ENCODE measurements at places on chromosomes 5 and 9. TPM values are rescaled to one million over a fixed set of nuclear protein-coding genes. Genes with fewer than 3 reads are reported as not detected.
A peak's percentile ranks its signal among the peaks of the same experiment; 100 is the strongest.

DNA sequence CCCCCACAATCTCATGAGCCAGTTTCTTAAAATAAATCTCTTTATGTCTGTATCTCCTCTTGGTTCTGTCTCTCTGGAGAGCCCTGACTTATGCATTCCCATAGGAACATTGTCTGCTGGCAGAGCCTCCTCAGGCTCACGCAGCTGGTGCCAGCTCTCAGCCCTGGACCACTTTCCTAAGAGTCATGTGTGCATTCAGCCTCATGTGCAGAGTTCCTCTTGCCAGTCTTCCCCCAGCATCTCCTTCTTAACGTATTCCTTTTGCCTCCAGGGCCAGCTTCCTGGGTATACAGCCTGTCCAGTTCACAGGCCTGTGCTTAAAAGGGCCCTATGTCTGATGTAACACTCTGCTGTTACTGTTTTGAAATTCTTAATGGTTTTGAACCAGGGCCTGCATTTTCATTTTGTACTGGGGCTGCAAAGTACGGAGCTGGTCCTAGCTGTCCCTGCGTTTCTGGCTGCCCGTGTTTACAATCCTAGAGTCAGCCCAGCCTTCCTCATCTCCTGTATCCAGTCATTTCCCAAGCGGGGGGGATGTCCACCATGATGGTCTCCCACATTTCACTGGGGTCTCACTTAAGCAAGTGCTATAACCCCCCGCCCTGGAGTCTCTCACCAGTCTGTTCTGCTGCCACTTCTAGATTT, 18.1 kb downstream of the ANKRD33B start:
- DNase-seq = no peak

DNA sequence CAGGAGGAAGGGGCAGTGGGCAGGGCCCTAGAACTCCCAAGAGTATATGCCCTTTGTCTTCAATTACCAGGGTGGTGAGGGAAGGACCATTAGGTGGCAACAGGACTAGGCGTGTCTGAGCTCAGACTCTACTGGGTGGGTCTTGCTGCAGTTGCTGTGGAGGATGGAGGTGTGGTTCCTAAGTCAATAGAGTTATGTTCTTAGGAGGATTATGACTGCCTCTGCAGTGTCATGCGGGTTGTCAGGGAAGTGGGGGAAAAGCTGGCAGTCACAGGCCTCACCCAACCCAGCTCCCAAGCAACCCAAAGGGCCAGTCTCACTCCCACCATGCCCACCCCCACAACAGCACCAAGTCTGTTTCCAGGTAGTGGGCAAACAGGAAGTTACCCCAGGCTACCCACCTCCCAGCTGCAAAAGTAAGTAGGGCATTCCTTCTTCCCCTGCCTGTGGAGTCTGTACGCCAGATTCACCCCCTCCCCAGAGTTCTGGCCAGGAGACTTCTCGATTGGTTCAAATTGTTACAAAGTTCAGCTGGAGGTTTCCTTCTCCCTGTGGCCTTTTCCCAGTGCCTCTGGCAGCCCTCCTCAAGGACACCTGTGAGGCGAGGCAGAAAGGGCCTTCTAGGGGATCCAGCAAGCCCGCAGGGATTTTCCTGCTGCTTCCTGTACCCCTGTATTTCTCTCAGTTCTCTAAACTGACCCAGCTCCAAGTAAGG, 145.3 kb downstream of the HINT1 start:
- no peak for DNase-seq

GRCh38 chr5:181108578-181109165, 22.3 kb downstream of the OR2V1 start:
- no peak for DNase-seq

GRCh38 chr9:87579781-87580541, 82.3 kb downstream of the DAPK1 start:
- DNase-seq = no peak

OBP2B gene
- not detected for polyA plus RNA-seq

GRCh38 chr9:95101326-95101725, 216.2 kb downstream of the FANCC start:
- DNase-seq = no peak

- DNase-seq = no peak
These were observed 21.5 kb upstream of the TGFBI start for GRCh38 chr5:136007271-136007670.

DNA sequence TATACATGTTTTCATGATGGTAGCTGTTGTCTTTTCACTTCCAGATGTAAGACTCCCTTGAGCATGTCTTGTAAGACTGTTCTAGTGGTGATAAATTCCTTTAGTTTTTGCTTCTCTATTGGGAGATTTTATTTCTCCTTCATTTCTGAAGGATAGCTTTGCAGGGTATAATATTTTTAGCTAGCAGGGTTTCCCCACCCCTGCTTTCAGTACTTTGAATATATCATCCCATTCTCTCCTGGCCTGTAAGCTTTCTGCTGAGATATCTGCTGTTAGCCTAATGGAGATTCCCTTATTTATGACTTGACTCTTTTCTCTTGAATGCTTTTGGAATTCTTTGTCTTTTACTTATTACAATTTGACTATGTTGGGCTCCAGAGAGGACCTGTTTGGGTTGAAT, 211.0 kb downstream of the GDNF start:
- no peak for DNase-seq

OTP gene
- polyA plus RNA-seq = not detected

GRCh38 chr9:21434202-21435014, 5.8 kb upstream of the IFNA1 start:
- no peak for DNase-seq

DNA sequence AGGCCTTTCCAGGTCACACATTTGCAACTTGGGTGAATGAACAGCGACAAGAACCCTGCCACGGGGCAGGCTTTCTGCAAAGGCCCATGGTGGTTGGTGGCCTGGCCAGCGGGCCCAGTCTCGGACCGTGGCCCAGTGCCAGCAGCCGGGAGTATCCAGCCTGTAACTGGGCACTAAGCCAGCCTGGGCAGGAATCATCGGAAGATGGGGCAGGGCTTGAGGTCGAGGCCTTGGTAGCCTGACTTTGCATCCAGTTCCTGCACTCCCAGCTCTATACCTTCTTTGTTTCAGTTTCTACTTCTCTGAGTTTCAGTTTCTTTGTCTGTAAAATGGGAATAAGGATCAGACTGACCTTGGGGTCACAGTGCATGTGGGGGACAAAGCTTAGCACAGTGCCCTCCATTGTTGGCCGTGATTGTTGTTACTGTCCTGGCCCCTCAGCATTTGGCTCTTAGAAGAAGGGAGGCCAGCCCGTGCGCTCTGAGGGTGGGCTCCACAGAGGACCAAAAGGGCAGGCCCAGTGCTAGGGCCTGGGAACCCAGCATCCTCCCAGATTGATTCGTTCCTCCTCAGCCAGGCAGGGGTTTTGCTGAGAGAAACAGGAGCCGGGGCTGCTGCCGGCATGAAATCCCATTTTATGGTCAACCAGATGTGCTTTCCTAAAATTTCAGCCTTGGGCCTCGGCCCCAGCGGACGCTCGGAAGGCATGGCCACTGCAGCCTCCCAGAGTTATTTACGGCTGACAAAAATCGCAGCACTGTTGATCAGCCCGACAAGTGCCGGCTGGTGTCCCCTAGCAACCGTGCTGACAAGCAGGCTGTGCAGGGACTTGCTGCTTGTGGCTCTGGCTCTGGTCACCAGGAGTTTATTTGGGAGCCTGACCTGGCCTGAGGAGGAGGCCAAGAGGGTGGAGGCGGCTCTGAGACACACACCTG, 43.6 kb downstream of the JADE2 start:
- DNase-seq = peak; percentile 92

GRCh38 chr5:59264639-59265245, 628.8 kb downstream of the PDE4D start:
- DNase-seq = no peak

NEUROG1 gene
- polyA plus RNA-seq = not detected

DNA sequence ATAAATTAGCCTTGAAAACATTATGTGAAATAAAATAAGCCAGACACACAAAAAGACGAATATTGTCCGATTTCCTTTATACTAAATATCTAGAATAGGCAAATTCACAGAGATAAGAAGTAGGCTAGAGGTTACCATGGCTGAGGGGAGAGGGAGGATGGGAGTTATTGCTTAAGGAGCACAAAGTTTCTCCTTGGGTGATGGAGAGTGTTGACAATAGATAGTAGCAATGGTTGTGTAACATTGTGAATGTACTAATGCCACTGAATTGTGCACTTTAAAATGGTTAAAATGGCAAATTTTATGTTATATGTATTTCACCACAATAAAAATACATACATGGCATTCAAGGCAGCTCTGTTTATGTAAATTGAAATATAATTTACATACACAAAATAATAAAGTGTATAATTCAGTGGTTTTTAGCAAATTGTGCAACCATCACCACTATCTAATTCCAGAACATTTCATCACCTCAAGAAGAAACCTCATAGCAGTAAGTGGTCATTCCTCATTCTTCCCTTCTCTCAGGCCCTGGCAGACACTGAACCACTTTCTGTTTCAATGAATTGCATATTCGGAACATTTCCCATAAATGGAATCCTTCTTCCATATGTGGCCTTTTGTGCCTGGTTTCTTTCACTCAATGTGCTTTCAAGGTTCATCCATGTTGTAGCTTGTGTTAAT, 59.2 kb downstream of the NDST1 start:
- no peak for DNase-seq

PPP2R2B gene
- 3.3 TPM for polyA plus RNA-seq

ARHGEF37 gene
- 10.4 TPM for polyA plus RNA-seq

- DNase-seq = no peak
These were observed 147.4 kb downstream of the PBX3 start for GRCh38 chr9:125894566-125894965.

SCGB3A2 gene
- 0.34 TPM for polyA plus RNA-seq

DNA sequence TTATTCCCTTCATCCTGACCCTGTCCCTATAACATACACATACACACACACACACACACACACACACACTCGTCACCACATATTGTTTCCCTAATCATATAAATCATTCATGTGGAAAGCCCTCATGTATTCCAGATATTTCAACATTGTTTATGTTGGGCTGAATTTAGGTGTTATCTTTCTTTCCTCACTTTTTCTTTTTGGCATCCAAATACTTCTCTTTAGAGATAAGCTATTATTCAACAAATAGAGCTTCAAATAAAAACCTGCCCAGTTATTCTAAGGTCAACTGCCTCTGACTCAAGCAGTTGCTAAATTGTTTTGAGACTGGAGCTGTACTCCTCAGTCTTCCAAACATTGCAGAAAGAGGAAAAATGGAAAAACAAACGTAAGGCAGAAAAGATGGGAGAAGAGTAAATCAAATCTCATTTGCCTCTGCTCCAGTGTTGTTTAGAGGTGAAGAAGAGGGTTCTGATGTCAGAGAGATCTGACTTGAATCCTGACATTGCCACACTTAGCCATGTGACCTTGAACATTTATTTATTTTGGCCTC, 215.7 kb downstream of the GAS1 start:
- no peak for DNase-seq

DNA sequence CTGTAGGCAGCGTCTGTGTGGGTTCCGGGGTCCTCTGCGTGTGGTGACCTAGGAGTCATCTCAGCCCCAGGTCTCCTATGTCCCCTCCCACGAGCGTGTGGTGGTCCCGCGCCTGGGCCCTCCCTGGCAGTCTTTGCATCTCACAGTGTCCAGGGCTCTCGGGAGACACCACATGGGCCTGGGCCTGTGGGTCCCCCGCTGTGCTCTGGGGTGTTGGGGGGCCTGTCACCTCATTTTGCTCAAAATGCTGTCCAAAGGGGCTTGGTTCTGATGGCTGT, 27.1 kb downstream of the CEP72 start:
- DNase-seq = no peak

DNA sequence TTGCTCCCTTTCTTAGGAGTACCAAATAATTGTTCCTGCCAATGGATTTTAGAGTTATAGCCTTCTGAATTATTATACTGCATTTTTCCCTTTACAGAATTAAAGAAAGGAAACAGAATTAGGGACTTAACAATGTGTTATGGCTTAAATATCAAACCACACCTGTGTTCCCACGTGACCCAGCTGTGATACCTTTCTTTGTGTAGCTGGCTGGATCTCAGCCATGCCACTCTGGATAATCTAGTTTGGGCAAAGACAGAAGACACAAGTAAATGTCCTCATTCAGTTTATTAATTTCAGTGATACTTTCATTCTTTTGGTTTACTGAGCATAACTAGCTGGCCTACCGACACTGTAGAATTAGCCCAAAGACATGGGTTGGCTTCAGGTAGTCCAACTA, 417.2 kb upstream of the ADAMTS16 start:
- DNase-seq = no peak

GRCh38 chr9:20872340-20872977, 159.0 kb downstream of the HACD4 start:
- no peak for DNase-seq

DNA sequence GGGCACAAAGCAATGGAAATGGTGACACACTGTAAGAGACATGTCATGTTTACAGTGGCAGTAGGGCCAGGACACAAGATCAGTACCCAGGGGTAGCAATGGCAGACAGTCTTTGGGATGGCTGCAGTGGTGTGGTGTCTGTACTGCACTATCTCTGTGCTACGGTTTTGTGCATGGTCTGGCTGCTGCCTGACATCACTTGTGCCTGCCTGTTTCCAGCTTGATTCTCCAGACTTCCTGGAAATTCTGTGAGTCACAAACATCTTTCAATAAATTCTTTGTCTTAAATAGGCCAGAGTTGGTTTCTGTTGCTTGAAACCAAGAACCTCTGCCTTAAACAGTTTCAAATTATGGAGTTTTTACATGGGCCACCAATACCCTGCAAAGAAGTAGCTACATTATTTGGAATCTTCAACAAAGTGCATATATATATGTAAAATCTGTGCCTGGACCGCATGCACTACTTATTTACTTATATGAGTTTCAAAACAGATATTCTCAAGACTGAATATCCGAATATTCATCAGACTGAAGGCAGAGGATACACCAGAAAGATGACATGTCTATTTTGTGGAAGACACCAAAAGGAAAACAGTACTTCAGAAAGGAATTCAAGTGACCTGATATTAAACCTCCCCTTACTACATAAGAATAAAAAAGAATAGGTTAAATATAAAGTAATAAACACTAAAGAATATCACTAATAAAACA, 188.1 kb downstream of the RFX3 start:
- peak; percentile 54 for DNase-seq

CDH9 gene
- not detected for polyA plus RNA-seq

- no peak for DNase-seq
These were observed 74.1 kb downstream of the IPO11 start for GRCh38 chr5:62486672-62487071.

GRCh38 chr5:76930083-76930482, 22.8 kb upstream of the CRHBP start:
- no peak for DNase-seq

IFNA17 gene
- not detected for polyA plus RNA-seq

FBXW5 gene
- 150 TPM for polyA plus RNA-seq

LCN15 gene
- 2.1 TPM for polyA plus RNA-seq

DNA sequence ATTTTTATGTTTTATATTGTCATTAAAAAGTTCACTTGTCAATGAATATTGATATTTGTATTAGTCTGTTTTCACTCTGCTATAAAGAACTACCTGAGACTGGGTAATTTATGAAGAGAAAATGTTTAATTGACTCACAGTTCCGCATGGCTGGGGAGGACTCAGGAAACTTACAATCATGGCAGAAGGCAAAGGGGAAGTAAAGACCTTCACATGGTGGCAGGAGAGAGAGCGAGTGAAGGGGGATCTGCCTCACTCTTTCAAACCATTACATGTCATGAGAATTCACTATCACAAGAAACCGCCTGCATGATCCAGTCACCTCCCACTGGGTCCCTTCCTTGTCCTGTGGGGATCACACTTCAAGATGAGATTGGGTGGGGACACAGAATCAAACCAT, 27.4 kb downstream of the SRD5A1 start:
- no peak for DNase-seq

GRCh38 chr5:16461782-16462181, 3.8 kb downstream of the ZNF622 start:
- DNase-seq = no peak

GRCh38 chr9:19876569-19877316, 87.9 kb upstream of the SLC24A2 start:
- no peak for DNase-seq

Data from right cardiac atrium (tissue), 5 donors.